GM23248 (cell line): ENCODE measurements at places on chromosomes 1 and 21.

DNA sequence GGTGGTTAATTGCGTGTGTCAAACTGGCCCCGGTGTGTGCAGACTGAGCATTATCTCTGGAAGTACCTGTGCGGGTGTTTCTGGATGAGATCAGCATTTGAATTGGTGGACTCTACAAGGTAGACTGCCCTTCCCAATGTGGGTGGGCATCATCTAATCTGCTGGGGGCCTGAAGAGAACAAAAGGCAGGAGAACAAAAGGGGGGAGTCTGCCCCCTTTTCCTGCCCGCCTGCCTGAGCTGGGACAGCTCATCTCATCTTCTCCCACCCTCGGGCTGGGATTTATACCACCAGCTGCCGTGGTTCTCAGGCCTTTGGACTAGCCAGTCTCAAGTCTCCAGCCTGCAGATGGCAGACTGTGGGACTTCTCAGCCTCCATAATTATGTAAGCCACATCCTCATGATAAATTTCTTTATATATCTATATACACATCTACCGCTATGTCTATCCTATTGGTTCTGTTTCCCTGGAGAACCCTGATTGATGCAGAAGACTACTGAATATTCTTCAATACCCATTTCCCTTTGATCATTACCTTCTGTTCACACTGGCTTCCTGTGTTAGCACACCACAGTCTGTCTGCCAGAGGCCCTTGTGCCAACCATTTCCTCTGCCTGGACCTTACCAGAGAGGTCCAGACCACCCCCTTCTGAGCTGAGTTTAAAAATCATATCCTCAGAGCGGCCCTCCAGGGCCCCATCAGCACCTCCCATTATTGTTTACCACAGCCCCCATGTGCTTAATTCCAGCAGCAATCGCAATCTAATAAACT, 25.2 kb downstream of the RCAN1 start:
- no peak for DNase-seq

GRCh38 chr1:59333626-59334277, 36.9 kb downstream of the FGGY start:
- no peak for DNase-seq

- peak; percentile 79 for DNase-seq
These were observed 81.1 kb downstream of the SIK1 start for GRCh38 chr21:43345746-43346409.

DNA sequence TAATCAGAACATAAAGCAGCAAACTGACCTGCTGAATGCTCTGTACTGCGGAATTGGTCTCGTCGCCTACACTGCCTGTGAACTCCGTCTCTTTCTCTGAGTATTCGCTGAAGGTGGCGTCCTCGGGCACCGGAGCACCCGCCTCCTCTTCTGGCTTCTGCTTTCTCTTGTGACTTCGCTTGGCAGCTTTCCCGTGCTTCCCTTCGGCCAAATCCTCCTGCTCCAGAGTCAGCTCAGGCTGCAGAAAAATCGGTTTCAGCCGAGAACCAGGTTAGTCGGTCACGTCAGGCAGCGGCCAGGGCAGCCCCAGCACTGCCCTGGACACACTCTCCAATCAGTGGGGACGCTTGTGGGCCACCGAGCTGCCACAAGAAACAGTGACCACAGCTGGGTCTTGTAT, 35.8 kb upstream of the RIPK4 start:
- peak; percentile 48 for DNase-seq

DNA sequence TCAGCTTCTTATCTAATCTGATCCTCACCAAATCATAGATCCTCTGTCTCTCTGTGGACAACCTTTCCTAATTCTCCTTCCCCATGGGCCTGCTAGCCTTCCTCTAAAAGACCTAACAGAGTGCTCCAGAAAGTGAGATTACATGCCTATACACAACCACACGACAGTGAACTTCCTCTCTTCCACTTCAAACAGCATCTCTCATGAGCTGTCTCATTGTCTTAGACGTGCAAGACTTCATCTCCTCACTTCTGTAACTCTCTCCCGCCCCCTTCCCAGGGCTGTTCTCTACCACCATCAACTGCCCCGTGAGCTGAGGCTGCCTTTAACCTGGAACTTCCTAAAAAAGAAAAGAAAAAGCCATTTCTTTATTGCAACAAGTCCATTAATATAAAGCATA, 14.1 kb upstream of the A3GALT2 start:
- DNase-seq: peak; percentile 26

DNA sequence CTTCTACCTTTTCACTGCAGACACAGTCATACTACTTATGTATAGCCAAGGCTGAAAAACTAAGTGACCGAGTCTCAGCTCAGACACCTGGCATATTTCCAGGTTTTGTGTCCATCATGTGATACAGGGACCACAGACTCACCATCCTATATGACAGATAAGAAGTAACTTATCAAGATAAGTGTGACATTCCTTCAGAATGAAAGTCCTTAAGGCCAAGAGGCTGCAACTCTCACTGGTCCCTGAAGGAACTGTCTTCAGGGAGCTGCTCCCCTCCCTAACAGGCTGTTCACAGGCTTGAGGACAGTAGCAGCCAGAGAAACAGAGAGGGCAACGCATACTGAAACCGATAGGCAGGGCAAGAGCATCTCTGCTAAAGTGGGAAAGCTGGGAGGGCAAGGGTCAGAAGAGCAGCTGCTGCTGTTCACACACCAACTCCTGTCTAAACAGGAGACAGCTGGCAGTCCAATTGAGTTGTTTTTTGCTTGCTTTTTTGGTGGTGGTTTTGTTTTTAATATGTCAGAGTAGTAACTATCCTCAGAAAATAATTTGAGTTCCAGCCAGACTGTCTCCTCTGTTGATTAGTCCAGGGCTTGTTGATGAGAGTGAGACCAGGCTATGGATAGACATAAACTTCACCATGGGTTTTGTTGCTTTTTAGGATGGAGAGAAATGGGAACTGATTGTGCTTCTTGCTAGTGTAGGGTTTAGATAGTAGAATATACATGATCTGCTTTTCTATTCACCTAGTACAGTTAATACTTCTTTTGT, 67.7 kb downstream of the MACF1 start:
- DNase-seq: no peak

DNA sequence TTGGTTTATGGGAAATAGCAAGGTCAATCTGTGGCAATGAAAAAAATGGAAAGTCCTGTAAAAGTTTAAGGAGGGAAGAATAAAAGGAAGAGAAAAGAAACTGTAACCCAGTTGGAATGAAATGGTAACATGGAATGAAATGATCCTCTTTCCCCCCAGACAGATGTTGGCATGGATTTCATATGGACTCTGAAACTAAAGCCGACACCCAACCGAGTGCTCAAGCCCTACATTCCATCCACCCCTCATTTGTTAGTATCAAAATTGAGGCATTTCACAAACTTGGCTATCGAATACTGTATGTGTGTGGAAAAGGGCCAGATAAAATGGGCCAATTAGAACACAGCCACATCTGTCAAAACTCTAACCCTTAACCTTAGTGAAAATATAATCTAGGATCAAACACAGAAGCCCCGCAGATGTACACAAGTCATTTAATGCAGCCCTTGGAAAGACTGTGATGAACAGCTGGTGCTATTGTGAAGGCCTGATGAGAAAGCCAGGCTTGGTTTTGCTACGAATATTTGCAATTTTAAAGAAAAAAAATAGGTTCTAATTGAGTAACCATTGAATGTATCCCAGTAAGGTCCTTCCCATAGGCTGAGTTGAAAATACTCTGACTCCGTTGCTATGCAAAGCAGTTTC, 72.6 kb upstream of the RGL1 start:
- DNase-seq: no peak

DNA sequence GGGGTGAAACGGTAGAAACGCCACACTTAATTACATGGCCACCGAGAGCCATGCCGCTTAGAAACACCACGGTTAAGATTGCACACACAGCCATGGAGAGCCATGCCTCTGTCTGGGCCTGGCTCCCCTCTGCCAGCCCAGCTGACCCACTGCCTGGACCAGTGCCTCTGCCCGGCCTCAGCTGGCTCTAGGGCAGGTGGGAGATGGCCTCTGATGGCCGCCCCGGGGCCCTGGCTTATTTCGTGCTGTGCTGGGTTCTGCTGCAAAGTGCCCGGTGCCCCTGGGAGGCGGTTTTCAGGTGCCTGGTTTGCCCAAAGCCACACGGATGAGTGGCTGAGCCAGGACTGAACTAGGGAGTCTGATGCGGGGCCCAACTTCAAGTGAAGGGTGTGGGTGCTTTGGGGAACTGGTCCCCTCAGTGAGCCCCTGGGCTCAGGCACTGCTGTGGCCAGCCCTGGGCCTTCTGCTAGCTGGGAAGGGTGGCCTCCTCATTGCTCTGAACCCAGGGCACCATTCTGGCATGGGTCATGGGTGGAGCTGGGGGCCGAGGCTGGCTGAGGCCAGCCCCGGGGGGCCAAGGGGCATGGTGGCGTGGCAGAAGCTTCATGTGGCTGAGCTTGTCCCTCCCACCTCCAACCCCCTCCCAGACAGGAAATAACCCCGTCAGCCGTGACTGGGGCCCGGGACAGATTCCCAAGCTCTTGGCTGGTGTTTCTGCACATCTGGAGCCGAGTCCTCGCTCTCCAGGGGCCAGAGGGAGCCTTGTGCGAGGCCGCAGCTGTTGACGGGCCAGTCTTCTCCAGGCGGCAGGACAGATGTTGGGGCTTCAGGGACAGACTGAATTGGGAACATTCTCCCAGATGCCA, 1.9 kb upstream of the GPR153 start:
- DNase-seq: peak; percentile 63

GRCh38 chr1:184462155-184462554, 75.3 kb downstream of the C1orf21 start:
- DNase-seq: no peak

DNA sequence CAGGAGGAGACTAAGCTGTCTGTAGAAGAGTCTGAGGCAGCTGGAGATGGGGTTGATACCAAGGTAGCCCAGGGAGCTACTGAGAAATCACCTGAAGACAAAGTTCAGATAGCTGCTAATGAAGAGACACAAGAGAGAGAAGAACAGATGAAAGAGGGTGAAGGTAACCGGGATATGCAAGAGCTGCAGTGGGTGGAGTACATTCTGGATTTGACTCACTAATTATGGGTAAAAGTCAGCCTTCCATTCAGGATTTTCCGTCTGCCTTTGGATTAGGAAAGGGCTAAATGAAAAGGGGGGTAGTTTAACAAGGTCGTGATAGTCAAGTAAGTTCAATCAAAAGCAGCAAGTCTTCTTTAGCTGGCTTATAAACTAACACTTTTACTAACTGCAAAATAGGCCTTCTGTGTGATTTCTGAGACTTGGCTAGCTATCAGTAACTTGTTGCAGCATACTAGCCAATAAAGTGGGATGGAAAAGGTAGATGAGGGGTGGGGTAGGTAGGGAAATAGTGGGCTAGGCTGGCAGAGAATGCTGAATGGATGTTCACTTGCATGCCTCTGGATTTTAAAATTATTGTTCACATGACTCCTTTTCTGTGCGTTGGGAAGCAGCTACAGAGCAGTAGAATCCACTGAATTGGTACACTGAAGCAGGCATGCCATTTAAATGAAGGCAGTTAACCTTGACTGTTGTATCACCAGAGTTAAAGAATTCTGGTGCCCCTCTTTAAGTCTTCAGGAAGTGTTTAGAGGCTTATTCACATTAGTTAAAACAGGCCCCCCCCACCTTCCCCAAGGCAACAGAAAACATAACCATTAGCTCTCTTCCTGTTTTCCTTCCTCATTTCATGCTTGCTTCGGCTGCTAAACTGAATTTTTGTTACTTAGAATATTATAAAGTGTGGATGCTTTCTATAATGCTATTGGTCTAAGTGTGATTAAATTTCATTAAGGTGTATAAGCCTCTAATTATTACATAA, 15.4 kb downstream of the CCDC17 start:
- no peak for DNase-seq

GRCh38 chr1:167651161-167651693, 21.2 kb downstream of the RCSD1 start:
- DNase-seq: no peak

- peak; percentile 61 for DNase-seq
These were observed 5.4 kb downstream of the EIF2D start for GRCh38 chr1:206606867-206607266.

DNA sequence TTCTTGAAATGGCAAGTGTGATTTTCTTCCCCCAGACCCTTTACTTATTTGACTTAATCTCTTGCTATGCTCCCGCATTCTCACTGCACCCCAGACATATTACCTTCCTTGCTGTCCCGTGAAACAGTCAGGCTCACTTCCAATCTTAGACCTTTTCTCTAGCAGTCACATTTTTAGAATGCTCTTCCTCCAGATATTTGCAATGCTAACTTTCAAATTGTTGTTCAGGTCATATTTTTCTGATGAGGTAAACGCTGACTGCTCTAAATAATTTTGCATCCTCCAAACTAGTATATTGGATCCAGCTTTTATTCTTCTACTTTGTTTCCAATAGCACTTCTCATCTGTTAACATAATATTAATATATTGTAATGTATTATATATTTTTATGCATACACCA, 648.2 kb upstream of the NEGR1 start:
- no peak for DNase-seq

DNA sequence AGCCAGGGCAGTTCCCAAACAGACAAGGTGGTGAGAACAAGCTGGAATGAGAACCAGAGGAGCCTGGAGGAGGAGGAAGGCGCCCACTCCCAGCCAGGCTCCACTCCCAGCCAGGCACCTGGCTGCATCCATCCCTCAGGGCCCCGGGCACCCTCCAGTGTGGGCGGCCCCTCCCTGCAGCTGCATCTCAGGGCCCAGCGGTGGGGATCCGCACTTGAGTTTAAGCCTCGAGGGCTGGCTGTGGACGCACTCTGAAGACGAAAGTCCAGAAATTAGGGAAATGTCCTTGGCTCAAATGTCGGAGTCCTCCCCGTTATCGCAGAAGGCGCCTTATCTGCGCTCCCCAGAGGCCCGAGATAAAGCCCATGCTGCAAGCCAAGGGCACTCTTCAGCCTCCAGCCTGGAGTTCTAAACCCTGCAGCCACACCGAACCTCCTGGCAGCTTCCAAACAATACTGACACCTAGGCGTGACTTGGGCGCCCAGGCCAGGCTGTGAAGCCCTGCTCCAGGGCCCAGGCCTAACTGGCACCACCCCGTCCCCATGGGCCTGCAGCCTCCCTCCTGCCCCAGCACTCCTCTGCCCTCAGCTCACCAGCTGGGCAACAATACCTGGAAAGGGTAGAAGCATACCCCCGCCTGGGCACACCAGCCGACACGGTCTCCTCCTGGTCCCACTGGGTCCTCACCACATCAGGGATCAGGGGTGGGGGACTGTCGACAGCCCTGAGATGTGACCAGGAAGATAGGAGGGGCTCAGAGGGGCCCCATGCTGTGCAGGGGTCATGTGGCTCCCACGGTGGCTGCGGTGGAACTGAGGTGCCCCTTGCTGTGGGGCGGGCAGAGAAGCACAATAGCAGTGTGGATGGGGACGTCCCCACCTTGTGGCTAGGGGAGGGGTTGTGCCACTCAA, 184.8 kb upstream of the VAMP3 start:
- no peak for DNase-seq

DNA sequence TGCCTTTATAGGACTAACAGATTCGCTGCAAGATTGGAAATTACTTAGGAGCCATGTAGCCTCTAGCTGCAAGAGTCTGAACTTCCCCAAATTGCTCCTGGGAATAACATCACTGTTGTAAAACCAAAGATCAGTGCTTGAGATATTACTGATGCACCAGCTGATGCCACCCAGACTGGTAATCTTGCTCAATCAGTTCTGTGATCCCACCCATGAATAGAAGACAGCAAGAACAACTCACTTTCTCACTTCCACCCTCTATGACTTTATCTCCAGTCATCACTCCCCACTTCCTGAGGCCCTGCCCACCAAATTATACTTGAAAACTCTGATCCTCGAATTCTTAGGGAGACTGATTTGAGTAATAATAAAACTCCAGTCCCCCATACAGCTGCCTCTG, 1011.1 kb downstream of the PLA2G4A start:
- DNase-seq: peak; percentile 26
